ENCODE measurements at places on chromosomes 16 and 17. TPM values are rescaled to one million over a fixed set of nuclear protein-coding genes. Genes with fewer than 3 reads are reported as not detected.

The PTX4 gene
- total RNA-seq, result not detected

The KRTAP1-5 gene
- total RNA-seq, result not detected

The FOXN1 gene
- 0.09 TPM for total RNA-seq

DNA sequence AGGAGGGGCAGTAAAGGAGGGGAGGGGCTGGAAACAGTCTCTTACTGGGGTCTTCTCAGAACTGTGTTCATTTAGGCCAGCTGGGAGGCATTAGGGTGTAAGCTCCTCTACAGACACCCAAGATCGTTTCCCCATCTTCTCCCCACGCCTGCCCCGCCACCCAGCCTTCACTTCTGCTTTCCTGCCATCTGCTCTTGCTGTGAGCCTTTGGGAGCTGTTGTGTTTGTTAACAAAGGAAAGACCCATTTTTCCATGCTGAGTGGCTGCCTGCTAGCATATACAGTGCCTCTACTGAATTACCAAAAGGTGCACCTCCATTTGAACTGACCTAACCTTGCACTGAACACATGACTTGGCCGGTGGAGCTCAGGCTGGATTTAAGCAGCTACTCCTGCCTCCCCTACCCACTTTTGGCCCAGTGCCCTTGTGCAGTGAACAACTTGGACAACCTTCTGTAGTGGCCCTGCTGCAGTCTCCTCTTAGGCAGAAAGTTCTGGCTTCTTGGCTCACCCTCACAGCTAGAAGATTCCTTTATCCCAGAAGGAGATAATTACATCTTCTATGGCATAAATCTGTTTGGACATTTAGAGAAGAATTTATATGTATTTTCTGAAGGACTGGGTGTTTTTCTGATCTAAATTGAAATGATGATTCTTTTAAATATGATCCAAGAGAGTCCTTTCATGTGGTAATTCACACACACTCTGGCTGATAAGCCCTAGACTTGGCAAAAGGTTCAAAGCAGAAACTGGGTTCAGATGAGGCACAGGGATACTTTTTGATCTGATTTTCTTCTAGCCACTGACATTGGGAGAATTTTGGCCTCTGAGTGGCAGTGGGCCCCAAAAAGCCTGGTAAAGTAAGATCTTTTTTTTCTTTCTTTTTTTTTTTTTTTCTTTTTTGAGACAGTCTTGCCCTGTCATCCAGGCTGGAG is 81.9 kb upstream of the HNF1B start:
- no peak overlapping the region for H3K4me3 ChIP-seq
- no peaks in the 10 kb centered on the region for H3K27me3 ChIP-seq
- H3K4me1 ChIP-seq, result no peaks in the 10 kb centered on the region
- no peak for DNase-seq
- H3K27ac ChIP-seq, result no peak overlapping the region

- no peaks in the 10 kb centered on the region for H3K36me3 ChIP-seq
- no peak overlapping the region for H3K27ac ChIP-seq
- H3K4me3 ChIP-seq, result no peak overlapping the region
- no peaks in the 10 kb centered on the region for H3K27me3 ChIP-seq
- no peaks in the 10 kb centered on the region for H3K4me1 ChIP-seq
These were observed 57.5 kb downstream of the WIPI1 start for GRCh38 chr17:68399638-68400403.

The KRTAP4-3 gene
- not detected for total RNA-seq

Measured in pancreas (tissue), 10 donors.